GM13977 (cell line): ENCODE measurements at places on chromosomes 12 and 14.

DNA sequence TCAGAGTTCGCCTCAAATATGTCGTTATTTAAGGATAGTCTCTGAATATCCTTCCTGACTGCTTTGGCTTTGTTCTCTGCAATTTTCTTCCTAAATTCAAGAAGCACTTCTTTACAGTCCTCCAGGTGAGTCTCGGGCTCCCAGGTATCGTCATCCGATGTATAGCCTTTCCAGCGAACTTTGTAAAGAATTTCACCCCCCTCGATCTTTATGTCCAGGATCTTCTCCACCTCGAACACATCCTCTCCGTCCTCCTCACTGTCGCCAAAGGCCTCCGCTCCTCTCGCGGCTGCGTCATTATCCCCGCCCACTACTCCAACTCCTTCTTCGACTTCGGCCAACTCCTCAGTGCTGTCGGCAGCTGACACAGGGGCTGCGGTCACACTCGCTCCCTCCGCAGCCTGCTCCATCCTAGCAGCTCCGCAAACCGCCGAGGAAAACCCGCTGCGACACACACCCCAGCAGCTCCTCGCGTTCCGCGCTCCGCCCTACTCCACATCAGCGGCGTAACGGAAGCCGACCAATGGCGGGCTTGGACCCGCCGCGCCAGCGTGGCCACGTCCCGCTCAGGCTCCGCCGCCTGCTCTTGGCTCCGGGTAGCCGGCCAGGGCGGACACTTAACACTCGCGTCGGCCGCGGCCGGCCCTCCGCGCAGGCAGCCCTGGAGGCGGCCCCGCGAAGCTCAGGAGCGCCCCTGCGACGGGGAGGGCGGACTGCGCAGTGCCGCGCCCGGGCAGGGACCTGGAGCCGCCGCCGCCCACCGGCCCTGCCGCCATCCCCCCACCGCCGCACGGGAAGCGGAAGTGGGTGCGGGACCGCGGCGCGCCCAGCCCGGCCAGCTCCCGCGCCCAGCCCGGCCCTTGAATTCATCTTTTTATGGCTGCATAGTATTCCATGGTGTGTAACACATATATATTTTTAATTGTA is 4.1 kb downstream of the CD163L1 start:
- DNase-seq: no peak

GRCh38 chr12:109868182-109869051 is 11.9 kb downstream of the GLTP start:
- DNase-seq: no peak

DNA sequence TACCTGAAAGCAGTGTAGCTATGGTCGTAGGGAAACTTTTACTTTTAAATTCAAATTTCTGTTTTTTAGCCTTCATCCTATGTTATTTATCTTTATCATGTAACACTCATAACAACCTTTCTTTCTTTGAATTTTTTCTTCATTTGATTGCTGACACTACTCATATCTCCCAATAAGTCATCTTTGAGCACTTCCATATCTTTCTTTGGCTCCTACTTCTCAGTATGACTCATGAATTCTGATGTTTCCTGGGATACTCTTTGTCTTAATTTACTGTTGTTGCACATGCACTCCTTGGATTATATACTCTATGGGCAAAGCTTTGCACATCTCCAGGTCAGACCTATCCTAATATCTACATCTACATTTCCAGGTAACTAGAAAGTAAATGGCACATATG is 18.1 kb upstream of the IAPP start:
- DNase-seq: no peak

- peak; percentile 54 for DNase-seq
Measured at GRCh38 chr12:56590237-56590830, 39.8 kb downstream of the BAZ2A start.

DNA sequence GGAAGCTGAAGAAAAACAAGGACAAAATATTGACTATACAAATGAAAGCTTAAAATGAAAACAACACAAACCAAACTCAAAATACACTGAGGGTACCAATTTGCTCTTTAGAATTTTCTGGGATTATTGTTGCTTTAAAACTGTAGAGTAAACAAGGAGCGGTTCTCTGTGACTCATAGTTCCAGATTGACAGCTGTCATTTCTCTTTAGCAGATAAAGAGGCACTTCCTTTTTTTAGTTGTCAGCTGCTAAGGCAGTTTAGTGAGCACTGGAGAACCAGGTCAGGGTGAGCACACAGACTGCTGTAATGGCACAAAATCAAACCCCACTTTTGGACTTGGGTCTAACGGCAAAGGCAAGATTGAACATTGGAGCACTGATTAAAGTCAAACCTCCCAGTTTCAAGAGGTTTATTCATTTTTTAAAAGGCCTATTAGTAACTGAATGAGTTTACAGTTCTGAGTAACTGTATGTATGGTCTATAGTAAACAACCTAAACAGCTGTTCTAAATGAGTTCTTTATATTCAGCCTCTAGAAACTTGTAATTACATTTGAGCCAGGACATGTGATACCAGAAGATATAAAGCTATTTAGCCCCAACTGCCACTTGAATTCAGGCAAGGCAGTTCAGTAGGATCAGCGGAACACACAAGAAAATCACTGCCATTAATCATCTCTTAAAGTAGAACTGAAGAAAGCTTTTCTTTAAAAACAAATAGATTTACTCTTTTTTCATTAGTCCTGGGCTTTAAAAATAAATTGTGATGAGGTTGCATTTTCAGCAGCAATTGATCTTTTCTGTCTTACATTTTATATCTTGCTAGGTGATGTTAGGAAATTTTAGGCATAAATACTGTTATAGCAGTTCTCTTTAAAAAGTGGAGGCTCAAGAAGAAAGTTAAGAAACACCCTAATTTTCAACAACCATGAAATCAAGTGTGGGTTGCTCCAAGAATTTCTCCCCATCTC is 71.7 kb upstream of the PRICKLE1 start:
- no peak for DNase-seq

GRCh38 chr14:67468378-67468730 is 20.2 kb downstream of the TMEM229B start:
- DNase-seq: no peak

- no peak for DNase-seq
Measured at GRCh38 chr12:50708631-50709030, 55.3 kb upstream of the ATF1 start.

GRCh38 chr12:124520907-124521306 is 46.5 kb downstream of the NCOR2 start:
- DNase-seq: no peak

- no peak for DNase-seq
Measured at GRCh38 chr12:6641131-6641530, 5.4 kb upstream of the LPAR5 start.

- no peak for DNase-seq
Measured at GRCh38 chr14:24894583-24895242, 155.2 kb downstream of the STXBP6 start.

DNA sequence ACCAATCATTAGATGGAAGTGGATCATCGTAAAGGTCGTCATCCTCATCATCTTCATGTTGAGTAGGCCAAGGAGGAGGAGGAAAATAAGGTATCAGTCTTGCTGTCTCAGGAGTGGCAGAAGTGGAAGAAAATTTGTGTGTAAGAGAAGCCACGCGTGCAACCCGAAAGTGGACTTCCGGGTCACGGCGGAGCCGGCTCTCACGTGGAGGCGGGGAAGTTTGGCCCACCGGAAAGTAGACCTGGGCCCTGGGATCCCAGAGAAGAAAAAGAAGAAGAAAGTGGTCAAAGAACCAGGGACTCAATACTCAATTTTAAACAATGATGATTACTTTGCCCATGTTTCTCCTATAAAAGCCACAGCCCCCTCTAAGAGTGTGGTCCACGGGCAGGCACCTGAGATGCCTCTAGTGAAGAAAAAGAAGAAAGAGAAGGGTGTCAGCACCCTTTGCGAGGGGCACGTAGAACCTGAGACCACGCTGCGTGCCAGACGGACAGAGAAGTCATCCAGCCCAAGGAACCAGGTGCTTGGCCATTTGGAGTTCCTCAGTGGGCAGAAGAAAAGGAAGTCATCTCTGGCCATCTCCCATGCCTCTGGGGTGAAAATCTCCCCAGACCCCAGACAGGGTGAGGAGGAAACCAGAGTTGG is 365.8 kb downstream of the BCAT1 start:
- no peak for DNase-seq

- DNase-seq: peak; percentile 36
Measured at GRCh38 chr12:41277100-41277945, 89.2 kb downstream of the PDZRN4 start.

DNA sequence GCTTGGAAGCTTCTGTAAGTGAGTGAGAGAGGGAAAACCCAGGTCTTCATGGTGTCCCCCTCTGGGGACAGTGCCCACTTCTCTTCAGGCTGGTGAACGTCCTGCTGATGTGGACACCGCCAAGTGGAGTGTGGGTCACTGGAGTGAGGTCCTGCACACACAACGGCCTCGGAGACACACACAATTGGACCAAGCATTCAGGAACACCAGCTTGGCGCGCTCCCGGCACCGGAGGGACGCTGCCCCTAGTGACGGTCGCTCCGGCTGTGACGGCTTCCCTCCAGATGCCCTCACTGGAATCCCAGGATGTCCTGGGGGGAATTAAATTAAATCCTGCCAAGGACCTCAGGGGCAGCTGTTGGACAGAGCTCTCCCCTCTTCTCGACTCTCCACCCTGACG is 123.1 kb downstream of the ZNF664 start:
- DNase-seq: no peak

DNA sequence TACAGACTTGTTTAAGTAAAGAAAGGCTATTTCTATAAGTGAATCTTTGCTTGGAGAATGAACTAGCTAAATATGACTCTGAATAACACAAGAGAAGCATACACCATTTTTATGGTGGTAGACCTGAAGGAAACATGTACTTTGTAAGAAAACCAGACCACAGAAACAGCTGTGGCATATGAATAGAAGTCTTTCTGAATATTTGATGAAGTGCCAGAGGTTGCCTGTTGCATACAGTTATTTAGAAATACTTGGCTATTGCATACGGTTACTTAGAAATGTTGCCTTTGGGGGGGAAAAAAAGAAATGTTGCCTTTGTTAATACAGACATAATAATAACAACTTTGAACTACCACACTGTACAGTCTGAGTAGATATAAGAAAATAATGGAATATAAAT is 16.8 kb upstream of the LEMD3 start:
- no peak for DNase-seq

DNA sequence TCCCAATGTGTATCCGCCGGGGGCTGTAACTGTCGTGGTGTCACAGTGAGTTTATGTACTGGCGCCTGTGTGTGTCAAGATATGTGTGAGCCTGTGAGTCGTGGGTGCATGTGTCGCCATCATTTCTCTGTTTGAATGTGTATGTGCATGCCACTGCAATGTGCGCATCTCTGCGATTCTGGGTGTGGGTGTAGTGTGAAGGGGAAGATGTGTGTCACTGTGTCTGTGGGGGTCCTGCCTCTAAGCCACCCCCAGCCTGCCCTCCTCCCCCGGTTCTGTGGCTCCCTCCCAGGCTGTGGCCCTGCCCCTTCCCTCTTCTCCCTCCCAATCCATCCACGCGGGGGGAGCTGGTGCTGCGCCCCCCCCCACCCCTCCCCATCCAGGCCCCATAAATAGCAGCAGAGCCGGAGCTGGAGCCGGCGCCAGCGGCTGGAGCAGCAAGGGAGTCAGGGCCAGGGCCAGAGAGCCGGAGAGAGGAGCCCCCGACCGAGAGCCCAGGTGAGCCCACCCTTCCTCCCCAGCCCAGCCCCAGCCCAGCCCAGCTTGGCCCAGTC is at the start of gene CPNE6:
Gene CPNE6, plus strand, starts transcription at position 419 of the 554 bp plus-strand sequence. CDS start 1,375 bp downstream, outside the sequence.
- DNase-seq: no peak

- no peak for DNase-seq
Measured at GRCh38 chr12:124236625-124237031, 58.3 kb upstream of the RFLNA start.

- DNase-seq: no peak
Measured at GRCh38 chr12:121764808-121765207, 28.7 kb downstream of the RHOF start.

DNA sequence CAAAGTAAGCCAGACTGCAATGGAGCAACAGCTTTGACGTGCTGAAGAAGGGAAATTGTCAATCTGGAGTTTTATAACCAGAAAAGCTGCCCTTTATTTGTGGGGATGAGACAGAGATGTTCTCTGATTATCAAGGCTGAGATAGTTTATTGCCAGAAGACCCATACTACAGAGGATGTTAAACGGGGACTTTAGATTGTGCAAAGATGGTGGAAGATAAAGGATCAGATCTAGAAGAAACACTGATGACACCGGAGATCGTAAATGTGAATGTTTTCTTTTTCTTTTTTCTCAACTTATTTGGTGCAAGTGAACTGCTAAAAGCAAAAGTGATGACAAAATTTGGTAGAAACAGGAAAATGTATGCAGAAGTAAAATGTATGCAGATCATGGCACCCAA is 178.3 kb upstream of the PLEKHG7 start:
- no peak for DNase-seq

- no peak for DNase-seq
Measured at GRCh38 chr12:91179966-91180561, 2.6 kb downstream of the DCN start.

DNA sequence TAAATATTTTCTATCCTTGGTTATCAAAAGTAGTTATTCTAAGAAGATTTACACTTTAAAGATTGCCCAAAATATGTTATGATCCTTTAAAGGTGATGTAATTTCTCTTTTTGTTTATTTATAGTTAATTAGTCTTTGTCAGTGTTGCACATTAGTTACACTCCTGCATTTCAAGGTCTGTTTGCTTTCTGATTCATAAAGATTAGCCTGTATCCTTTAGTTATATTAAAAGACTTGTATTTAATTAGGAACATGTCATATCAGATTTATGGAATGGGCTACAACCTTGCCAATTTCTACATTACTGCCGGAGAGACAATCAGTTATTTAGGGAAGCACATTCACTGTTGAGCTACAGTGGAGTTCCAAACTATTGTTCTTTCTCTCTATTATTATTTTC is 3.5 kb downstream of the EPYC start:
- no peak for DNase-seq

DNA sequence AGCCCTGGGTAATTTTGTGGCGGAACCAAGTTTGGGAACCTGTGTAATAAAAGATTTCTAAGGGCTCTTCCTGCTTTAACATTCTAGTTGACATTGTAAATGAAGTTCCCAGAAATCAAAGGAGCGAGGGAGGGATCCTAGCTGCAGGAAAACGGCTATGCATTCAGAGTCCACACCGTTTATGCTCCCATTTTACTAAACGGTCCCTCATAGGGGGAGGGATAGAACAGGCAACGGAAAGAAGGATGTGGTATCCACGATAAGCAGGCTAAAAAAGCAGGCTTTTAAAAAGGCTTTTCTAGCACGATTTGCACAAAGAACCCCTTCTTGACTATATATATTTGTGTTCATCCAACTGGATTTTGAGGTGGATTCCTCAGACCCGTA is 559 bp downstream of the SYNJ2BP start:
- DNase-seq: no peak

GRCh38 chr12:32708926-32709325 is 29.8 kb downstream of the DNM1L start:
- DNase-seq: no peak
